ENCODE measurements at places on chromosomes 1 and 21. TPM values are rescaled to one million over a fixed set of nuclear protein-coding genes. Genes with fewer than 3 reads are reported as not detected.

DNA sequence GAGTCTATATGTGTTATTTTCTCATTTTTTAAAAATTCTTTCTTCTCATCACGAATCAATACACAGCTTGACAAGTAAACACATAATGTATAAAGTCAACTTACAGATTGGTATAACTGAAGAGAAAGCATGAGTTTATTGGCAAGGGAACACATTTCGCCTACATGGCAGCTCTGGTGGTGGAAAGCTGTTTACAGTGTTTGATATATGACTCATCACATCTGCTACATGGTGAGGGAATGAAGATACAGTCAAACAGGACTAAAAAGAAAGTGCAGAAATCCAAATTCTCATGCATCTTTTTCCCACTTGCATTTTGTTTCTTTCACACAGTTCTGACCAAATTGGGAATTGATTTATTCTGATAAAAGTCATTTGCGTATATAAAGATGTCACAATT lies 122.2 kb upstream of the ADGRL4 start:
- H3K4me1 ChIP-seq = no peaks in the 10 kb centered on the region
- no peaks in the 10 kb centered on the region for H3K27me3 ChIP-seq
- no peaks in the 10 kb centered on the region for H3K36me3 ChIP-seq
- DNase-seq = no peak
- H3K4me3 ChIP-seq = no peak overlapping the region

GRCh38 chr1:225476538-225476988 lies 48.7 kb upstream of the LBR start:
- no peaks in the 10 kb centered on the region for H3K36me3 ChIP-seq
- no peak for DNase-seq
- H3K27me3 ChIP-seq = no peaks in the 10 kb centered on the region
- no peak overlapping the region for H3K27ac ChIP-seq

EVA1C gene
- polyA plus RNA-seq = 44.5 TPM

C1QTNF12 gene
- 1.2 TPM for polyA plus RNA-seq

C8A gene
- not detected for polyA plus RNA-seq

All from lung (tissue), 17 donors.